GM18507 (cell line): ENCODE measurements at places on chromosomes 11 and 22.
A peak's percentile ranks its signal among the peaks of the same experiment; 100 is the strongest.

DNA sequence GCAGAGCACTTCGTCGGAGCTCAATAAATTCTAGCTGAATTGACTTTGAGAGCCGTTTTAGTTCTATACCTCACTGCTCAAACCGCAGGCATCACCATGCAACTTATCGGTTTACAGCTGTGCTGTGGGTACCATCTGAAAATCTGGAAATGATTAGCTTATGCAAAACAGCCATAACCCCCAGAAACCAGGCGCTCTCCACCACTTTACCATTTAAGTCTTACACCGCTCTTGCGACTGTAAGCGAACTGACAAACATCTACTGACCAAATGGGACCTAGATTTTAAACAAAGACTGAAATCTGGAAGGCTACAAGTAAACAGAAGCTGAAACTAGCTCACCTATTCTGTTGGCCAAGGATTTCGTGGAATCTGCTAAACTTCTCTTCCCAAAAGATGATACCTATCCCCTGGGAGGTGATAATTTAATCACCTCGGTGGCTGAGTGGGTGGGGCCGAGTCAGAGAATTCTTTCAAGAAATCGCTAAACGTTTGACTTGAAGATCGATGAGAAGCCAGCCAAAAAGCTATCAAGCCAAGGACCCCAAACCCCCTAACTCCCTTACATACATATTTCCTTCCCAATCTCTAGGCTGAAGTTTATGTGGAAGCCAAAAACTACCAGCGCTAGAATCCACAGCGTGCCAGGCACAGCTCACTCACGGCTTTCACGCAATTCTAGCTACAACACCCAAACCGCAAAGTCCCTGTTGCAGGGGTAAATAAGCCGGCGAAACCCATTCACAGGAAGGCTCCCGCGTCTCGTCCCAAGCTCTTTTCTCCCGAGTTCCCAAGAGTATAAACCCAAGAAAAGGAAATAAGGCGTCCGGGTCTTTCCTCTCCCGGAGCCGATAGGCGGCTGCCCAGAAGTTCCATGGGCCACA lies 644 bp downstream of the SPTY2D1 start:
- peak; percentile 40 for DNase-seq

- no peak for DNase-seq
Observed at GRCh38 chr11:73428699-73429098, 52.5 kb downstream of the RELT start.

DNA sequence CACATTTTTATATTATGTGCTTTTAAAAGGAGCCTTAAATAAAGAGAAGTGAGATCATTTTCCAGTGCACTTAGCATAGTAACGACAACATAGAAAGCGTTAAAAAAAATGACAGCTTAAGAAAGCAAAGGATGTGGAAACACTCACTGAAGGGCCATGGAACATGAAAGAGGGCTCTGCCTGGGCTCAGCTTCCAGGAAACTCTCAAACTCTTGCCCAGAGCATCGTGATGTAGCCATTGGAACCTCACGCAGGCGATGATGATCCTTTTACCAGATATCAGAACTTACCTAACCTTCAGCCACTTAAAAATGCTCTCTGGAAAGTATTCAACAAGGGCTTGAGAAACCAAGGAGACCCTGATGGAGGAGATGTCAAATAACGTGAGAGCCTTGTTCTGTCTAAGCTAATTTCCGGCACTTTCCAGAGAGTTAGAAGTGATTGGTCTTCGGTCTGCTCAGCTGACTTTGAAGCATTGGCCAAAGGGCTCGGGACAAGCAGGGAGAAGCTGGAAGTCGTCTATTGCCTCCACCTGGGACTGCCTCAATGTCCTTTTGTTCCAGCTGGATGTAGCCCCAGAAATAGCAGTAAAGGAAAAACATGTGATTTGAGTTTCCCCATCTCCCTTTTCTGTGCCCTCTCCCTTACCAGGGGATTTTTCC lies 21.5 kb upstream of the ETS1 start:
- DNase-seq = no peak

GRCh38 chr11:36094164-36094563 lies 150.3 kb downstream of the LDLRAD3 start:
- DNase-seq = no peak

GRCh38 chr11:1771700-1772099 lies 8.0 kb upstream of the CTSD start:
- DNase-seq = no peak

- DNase-seq = no peak
Observed at GRCh38 chr11:8717876-8718753, 35.5 kb downstream of the RPL27A start.

GRCh38 chr11:14308897-14309387 lies 50.0 kb downstream of the RRAS2 start:
- no peak for DNase-seq

DNA sequence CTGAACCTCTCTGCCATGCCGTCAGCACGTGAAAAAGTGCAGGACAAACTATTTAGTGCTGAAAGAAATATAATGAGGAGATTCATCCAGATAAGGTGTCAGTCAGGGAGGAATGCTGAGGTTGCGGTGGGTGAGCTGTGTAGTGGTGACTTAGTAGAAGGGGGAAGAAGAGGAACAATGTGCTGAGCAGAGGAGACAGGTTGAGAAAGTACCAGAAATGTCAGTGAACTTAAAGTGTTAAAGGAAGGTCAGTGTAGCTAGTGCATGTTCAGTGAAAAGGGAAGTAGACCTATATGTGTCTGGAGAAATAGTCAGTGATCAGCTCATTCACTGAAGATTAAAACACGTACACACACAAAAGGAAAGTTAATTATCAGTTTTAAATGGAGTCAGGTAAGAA lies 237.6 kb upstream of the CCDC179 start:
- no peak for DNase-seq

DNA sequence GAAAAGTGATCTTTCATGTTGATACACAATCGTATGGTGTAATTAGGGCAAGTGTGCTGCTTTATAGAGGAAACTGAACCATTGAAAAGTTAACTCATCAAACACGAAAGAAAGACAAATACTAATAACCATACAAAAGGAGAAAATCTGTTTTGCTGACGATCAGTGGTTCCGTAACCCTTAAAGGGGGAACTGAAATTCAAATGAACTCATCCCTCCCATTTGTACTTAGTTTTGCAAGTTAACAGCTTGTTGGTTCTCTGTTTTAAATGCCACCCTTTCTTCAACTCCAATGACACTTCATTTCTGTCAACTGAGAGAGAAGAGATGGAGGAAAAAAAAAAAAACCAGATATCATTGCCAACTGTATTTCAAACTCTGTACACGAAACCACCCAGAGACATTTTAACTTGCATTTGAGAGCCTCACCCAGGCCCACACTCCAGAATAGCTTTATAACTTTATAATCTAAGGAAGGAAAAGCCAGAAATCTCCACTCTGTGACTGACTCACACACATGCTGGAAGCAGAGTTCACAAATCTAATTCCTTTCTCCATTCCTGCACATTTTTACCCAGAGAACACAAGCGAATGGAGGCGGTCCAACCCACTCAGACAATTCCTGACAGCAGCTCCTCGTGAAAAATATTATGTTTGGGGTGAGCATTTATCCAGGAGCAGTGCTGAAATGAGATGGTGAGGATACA lies 17.4 kb upstream of the CSNK2A3 start:
- no peak for DNase-seq

- no peak for DNase-seq
Observed at GRCh38 chr11:45896422-45896984, 10.6 kb downstream of the FREY1 start.

DNA sequence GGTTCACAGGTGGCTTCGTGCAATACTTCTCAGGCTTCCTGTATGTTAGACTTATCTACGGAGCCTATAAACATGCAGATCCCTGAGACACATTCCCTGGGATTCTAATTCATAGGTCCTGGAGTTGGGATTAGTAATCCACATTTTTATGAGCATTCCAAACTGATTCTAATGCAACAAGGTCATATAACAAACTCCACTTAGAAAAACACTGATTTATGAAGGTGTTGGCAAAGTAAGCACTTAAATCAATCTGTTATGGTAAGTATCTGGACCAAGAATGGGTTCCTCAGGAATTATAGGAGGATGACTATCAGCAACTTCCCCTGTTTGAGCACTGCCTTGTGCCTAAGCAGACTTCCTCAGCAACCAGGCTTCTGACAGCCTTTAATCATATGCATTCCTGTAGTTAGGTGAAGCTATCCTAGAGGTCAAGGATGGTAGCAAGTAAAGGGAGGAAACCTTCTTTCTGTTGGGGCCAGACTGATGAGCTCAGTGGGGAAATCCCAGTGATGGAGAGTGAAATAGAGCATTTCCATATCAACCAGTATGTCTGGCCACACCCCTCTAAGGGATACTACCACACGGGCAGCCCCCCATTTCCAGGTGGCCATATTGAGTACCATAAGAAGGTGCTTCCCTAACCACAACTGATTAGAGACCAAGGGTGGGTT lies 89.6 kb downstream of the RASSF10 start:
- no peak for DNase-seq

GRCh38 chr22:39439170-39439569 lies 17.6 kb upstream of the MGAT3 start:
- no peak for DNase-seq

GRCh38 chr22:36757668-36758211 lies 18.2 kb downstream of the IFT27 start:
- peak; percentile 62 for DNase-seq

DNA sequence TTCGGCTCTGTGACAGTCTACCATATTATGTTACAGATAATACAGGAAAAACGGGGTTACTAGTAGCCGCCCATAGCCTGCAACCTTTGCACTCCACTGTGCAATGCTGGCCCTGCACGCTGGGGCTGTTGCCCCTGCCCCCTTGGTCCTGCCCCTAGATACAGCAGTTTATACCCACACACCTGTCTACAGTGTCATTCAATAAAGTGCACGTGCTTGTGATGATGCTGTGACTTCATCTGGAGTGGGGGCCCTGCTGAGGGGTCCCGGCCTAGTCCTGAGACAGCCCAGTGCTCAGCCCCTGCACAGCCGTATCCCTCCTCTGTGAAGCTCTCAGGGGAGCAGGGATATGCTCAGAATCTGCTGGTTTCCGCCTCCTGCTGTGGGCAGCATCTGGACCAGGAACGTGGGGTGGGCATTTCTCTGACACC lies 1.2 kb downstream of the IFITM1 start:
- DNase-seq = no peak

- no peak for DNase-seq
Observed at GRCh38 chr22:19527321-19527721, 3.1 kb upstream of the CLDN5 start.

DNA sequence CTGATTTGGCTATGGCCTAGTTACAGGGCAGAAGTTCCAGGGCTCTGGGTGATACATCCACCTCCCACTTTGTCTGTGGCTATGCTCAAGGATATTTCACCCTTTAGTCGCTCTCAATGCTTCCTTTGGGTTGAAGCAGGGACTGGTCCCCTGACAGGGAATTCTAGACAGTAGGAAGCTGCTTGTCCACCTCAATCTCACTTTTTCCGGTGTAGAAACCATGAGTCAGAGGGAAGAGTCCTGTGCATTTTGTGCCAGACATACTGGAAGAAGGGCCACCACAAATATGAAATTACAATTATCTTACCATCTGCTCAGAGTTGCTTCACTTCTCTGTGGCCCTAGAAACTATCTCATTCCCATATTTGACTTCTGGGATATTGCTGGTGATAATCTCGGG lies 413.7 kb upstream of the FAT3 start:
- DNase-seq = no peak

DNA sequence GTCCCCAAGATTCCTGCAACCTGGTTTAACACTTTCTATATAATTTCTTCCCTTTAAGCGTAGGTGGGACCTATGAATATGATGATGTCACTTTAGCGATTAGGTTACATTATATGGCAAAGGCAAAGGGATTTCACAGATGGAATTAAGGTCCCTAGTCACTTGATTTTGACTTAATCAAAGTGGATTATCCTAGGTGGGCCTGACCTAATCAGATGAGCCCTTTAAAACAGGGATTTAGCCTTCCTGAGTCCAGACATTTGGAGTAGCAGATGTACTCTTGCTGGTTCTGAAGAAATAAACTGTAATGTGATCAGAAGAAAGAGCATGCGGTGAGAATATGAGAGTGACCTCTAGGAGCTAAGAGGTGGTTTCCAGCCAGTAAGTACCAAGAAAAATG lies 67.8 kb upstream of the LIN7C start:
- DNase-seq = no peak

- no peak for DNase-seq
Observed at GRCh38 chr11:56333156-56333555, 12.7 kb upstream of the OR8K1 start.

DNA sequence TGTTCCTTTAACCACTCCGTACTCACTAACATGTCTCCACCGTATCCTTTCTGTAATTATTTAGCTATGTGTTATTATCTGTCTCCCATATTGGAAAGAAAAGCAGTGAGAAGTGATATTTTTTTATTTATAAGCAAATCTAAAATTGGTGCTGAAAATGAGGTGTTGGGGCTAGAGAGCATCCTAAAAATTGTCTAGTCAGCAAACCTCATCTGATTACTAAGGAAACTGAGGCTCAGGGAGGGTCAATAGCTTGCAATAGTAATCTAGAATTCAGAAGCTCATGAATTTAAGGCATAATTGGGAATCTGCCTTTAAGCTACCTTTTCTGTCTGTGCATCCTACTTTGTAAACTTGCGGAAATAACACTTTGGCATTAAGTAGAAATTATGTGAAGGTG lies 190.0 kb downstream of the METTL15 start:
- DNase-seq = no peak

DNA sequence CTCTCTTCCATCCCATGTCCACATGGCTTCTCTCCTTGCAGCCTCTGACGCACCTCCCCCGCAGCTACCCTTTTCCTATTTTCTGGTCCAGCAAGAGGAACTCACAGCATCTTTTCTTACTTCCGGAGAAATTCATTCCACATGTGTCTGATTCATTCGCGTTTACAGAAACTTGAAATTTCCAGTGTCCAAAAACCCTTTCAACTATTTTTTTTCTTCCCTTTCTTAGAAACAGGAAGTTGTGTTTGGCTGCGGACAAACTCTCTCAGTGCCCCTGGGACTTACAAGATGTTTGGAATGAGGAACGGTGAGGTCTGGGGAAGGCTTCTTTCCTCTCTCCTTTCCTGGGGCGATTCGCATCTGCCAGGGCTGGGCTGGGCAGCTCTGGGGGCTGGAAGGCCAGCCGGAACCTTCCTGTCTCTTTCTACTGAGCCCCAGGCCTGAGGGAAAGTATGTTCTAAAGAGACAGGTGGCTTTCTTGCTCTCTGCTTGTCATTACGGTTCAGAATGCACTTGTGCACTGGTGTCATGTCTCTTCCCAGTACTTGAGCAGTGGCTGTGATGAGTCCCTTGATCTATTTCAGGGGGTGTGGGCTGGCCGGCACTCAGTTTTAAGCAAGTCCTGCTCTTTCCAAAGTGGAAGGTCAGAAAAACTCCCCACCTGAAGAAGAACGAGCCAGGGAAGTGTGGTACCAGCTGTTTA lies 27.5 kb downstream of the ADAMTS8 start:
- DNase-seq = no peak

- no peak for DNase-seq
Observed at GRCh38 chr22:17930455-17931313, 93.7 kb downstream of the MICAL3 start.

- no peak for DNase-seq
Observed at GRCh38 chr11:10329935-10330334, 25.1 kb downstream of the ADM start.
